ENCODE measurements at places on chromosomes 11 and 22.

GRCh38 chr11:131228378-131228777 lies 142.0 kb upstream of the NTM start:
- no peak for DNase-seq

DNA sequence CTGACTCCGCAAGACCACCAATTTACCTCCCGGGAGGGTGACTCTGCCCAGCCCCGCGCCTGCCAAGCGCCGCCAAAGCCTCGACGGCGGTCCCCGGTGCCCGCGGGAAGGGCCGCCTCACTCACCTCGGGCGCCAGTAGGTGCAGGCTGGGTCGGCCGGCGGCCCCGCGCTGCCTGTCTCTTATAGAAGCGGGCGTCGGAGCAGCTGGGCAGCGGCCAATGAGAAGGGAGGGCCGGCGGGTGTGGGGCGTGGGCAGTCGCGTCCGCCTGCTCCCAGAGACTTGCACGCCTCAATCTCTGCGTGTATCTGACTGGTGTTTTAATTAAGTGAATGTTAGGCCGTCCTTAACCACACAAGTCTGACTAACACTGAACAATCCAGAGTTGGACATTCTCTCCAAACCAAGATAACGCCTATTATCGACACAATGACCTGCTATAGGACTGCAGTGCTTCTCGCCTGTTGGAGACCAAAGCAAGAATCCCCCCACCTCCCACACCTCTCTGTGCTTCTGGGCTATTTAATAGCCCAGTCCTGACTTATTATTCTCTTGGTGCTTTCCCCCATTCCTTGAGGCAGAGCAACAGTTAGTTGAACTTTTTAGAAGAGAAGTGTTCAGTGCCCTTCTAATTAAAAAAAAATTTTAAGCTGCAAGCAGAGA lies at the start of gene TPH1:
Gene TPH1 (minus strand): TSS at position 154 of the 662 bp plus-strand sequence. CDS start 5,507 bp downstream, outside the sequence.
- peak; percentile 59 for DNase-seq

DNA sequence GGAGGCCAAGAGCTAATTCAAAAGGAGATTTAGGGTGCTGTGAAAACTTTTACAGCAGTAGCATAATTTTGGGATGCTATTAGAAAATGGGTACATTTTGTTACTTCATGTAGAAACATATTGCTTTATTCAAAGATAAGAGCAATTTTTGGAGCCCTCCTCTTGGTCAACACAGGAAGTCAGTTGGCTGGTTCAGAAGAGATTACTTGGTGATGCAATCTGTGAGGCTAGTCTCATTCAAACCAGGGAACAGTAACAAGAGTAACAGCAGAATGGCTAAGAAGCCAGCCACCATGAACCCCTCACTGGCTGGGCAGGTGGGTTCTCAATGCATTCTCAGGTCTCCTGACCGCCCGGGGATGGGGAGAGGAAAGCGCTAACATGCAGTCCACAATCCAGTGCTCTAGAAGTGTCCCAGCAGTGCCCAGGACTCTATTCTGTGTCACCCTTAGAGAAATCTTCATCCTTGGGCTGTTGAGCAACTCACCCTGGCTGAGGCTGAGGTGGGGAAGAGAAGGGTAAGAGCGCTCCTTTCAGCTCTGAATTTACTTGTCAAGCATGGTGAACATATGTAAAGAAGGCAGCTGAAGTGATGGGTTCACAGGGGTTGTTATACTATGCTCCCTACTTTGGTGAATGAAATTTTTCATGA lies 262.2 kb upstream of the UBASH3B start:
- no peak for DNase-seq

DNA sequence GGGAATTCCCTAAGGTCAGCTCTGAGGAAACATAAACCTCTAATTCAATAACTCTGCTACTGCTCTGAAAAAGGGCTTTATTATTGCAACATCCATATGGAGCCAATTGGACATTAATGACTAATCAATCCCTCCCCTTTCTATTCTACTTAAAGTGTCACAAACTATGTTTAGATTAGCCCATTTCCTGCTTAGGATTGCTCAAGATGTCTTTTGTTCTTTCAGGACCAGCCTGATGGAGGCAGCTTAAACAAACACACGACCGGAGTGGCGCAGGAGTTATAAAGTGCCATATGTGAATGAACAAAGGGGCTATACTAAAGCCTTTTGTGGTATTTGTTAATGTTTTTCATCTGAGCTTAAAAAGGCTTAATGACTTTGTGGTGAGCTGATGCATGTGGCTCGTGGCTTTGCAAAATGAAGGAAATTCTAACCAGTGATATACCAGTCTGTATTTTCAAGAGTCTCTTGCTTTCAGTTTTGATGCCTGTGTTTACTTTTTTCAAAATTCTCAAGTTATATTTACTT lies 354.4 kb downstream of the SOX6 start:
- no peak for DNase-seq

DNA sequence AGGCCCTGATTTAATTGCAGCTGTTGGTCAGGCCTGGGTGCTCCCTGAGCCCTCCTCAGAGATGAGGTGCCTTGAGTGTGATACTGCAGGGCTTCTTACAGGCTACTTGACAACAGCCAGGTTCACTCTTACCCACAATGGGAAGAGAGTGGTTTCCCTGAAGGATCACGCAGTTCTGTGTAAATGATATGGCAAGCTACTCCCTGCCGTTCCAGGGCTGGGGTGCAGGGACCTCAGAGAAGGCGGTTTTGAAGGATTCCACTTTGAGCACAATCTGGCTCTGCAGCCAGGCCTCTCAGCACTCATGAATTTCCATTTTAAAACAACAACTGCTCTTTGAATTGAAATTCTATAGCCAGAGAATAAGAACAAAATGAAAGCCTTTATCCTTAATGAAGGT lies 92.9 kb downstream of the SLC17A6 start:
- no peak for DNase-seq

GRCh38 chr11:86570451-86570850 lies 102.0 kb downstream of the ME3 start:
- no peak for DNase-seq

DNA sequence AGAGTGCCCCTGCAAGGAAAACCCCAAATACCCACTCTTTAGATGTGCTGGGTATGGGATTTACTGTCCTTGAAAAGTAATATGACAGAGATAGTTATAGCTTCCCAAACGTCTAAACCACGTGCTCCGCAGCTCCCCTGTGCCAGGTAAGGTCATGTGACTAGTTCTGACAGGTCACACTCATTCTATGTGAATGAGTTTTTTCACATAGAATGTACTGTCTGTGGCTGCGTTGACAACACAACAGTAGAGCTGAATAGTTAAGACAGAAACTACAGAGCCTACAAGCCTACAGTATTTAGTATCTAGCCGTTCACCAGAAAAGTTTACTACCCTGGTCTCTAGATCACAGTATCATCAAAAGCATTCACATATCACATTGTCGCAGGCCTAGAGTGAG lies 236.2 kb downstream of the ETS1 start:
- no peak for DNase-seq
